ENCODE measurements at places on chromosomes 3 and 15.

DNA sequence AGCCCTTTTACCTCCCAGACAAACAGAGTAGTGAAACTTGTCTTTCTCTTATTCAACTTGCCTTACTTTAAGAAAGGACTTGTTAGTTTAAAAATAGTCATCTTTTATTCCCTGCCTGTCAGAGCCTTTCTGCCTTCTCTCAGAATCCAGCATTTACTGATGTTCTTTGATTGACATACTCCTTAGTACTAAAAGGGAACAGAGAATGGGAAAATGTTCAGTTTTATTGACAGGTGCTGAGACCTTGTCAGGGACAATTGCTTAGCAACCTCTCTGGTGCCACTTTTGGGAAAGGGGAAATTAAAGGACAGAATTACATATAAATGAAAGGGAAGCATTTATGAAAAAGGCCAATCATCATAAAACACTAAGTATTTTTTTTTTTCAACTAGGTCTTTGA, 378.3 kb downstream of the PDCD6IP start:
- DNase-seq = no peak

DNA sequence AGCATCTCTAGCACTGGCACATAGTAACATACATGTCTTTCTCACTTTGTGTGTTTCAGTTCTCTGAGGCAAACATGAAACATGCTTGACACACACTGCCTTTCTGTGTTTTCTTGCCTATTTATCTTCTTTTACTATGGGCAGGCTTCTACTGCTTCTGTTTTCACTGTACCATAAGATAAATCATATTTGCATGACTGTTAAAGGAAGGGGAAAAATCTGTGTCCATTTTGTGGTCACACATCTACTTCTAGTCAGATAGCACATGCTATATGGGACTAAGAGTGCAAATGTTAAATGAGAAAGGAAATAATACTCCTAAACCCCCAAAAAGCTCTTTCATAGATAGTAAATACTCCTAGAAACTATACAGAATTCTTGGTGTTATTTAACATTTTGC, 386.4 kb downstream of the ZBTB20 start:
- no peak for DNase-seq

DNA sequence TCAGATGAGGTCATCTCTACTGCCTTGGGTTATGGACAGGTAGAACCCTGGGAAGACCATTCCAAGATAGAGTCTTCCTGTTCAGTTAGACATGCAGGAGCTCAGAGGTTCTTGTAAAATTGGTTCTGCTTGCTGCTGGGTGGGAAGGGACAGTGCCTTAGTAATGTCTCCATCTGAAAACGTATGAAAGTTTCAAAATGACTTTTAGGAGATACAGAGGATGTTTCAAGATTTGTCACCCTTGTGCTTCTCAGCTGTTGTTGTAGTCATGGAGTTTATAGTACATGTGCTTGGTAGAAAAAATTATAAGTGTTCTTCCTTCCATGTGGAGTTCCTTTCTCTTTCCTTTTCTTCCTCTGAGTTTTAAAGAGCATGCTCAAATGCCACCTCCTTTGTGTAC, 885.2 kb upstream of the CFAP20DC start:
- no peak for DNase-seq

DNA sequence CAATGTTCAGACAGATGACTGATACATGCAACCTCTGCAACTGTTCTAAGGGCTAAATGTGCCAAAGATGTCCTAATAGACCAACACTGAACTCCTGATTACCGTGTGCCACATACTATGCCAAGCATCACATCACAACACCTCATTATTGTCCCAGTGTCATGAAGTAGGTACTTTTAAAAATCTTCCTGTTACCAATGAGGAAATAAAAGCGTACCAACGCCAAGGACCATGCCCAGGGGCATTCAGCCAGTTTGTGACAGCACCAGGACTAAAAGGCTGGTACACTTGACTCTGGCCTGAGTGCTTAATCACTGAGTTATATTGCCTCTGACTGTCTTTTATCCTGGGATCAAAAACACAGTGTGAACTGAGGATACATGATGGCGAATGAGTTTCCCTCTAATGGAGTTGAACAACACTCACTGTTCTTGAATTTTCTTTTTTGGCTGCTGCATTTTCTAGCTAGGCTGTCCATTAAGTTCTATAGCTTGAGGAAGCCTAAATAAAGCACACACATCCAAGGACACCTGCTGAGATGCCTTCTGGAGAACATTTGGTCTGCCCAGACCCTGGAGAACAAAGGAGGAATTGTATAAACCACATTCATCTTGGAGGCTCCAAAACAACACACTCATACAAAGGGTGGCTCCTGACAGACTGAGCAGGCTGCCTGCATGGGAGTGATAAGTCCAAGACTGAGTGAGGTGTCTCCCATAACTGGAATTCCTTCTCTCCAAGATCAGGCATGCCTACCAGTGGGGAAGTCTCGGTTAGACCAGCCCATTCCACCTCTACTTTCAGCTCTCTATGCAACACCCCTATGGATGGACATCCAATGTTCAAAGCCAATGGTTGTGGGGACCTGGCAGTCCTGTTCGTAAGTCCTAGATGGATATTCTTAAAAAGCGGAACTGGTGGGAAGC, 126.7 kb upstream of the PRICKLE2 start:
- no peak for DNase-seq

- DNase-seq = no peak
Measured at GRCh38 chr3:166510382-166510781, 673.2 kb upstream of the BCHE start.

- no peak for DNase-seq
Measured at GRCh38 chr3:195117978-195118581, 152.9 kb downstream of the XXYLT1 start.

DNA sequence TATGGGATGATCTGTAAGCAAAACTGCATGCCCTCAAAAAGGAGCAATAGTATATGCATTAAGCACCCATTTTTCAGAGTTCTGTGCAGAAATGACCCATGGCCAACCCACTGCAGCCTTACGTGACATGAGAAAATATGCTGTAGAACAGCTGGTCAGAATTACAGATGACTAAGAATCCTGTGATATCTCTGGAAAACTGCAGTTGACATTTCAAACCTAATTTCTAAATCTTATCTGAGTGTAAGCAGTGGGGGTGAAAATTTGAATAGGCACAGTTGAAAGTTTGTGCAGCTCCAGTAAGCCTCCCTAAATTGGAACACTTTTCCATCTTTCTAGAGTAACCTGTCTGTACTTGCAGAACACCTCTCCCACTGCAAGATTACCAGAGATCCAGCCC, 28.7 kb upstream of the COL6A6 start:
- DNase-seq = no peak

DNA sequence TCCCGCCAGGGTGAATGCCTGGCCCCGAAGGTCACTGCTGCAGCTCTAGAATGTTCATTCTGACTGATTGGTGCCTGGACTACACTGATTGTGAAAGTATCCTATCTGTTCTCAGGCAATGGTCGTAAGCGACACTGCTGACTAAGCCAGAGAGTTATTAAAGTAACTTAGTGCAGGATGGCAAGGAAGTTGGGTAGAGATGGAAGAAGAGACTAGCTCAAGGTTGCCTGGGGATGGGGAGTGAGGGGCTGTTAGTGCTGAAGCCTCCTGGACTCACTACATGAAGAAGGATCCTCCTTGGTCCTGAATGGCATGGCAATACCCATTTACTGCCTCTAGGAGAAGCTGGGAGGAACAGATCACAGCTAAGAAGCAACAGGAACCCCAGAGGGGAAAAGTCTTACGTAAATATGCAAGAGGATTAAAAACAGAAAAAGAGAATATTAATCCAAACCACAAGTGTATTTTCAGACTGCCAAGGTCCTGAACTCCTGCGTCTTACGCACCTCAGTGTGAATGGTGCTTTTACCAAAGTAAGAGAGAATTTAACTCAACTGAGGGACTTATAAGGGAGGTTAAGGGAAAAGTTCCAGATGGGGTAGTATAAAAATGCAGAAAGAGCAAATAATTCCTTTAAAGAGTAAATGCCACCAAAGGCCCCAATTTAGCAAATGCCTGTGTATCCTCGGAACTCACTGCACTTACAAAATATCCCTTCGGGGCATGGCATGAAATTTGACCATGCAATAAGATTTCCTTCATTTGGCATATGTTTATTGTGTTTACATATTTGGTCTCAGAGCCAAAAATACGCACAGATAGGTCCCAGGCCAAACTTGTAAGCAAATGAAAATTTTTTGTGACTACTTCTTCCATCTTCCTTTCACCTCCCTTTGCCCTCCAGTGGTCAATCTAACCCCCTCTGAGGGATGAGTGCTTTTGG, 64.0 kb upstream of the DGKG start:
- no peak for DNase-seq

GRCh38 chr15:51991141-51991540, 19.6 kb upstream of the LEO1 start:
- no peak for DNase-seq

GRCh38 chr3:20322085-20322484, 136.1 kb upstream of the SGO1 start:
- DNase-seq = no peak
